ENCODE measurements at places on chromosomes 11 and 22. TPM values are rescaled to one million over a fixed set of nuclear protein-coding genes. Genes with fewer than 3 reads are reported as not detected.
A peak's percentile ranks its signal among the peaks of the same experiment; 100 is the strongest.

DNA sequence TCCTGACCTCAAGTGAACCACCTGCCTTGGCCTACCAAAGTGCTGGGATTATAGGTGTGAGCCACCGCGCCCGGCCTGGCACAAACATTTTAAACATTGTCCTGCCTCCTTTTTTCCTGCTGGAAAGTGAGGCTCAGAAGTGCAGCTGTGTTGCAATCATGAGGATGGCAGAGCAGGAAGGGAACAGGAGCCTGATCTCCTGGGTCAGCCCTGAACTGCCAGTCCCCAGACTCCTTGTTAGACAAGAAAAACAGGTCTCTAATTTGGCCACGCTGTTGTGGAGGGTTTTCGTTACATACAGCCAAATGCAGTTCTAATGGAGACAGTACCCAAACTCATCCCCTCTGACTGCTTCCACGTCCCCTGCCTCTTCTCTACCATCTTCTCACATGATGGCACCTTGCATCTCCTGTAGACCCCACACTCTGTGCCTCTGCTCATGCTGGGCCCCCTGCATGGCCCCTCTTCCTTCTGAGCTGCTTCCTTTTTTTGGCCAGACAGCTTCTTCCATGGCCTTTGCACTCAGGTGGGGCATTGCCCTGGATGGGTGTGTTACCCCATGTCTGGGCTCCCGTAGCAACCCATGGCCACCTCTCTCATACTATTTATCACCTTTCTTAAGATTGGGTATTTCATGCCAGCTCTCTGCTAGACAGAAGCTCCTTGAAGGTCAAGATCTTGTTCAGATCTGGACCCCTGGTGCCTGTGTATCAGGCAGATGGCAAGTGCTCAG, 227.1 kb downstream of the CEP164 start:
- no peak overlapping the region for H3K27ac ChIP-seq
- peaks cover 19% of the 10 kb centered on the region for H3K27me3 ChIP-seq
- no peak for DNase-seq

MB gene
- not detected for total RNA-seq

DNA sequence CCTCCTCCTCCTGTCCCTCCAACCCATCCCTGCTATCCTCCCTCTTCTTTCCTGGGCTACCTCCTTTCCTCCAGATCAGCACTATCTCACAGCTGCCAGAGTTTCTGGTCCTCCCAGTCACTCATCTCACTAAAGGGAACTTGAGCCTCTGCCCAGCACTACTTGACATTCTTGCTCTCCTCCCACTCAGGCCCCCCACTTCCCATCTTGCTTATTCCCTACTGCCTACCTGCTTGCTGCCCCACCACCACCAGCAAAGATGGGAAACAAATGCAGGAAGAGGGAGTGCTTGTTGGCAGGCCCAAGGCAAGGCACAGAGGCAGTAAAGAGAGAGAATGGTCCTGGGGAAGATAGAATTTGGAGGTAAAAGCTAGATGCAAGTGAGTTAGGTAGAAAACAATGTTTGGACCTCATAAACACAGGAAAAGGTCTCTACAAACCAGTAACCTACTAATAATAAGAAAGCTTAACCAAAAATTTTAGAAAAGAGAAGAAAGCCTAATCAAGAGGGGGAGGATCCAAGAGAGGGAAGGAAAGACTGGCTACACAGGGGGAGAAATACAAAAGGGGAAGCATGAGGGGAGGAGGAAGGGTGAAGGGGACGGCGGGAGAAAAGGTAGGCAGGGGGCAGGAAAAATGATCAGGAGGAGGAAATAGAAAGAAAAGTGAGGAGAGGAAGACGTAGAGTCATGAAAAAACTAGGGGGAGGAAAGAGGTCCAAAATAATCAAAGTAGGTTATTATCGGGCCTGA, 63.6 kb downstream of the PAK1 start:
- H3K4me3 ChIP-seq: peak overlapping the region; percentile 97
- H3K4me1 ChIP-seq: peaks cover 43% of the 10 kb centered on the region
- no peak for DNase-seq
- peaks cover 22% of the 10 kb centered on the region for H3K36me3 ChIP-seq
- no peaks in the 10 kb centered on the region for H3K27me3 ChIP-seq

PLAAT5 gene
- not detected for total RNA-seq

DNA sequence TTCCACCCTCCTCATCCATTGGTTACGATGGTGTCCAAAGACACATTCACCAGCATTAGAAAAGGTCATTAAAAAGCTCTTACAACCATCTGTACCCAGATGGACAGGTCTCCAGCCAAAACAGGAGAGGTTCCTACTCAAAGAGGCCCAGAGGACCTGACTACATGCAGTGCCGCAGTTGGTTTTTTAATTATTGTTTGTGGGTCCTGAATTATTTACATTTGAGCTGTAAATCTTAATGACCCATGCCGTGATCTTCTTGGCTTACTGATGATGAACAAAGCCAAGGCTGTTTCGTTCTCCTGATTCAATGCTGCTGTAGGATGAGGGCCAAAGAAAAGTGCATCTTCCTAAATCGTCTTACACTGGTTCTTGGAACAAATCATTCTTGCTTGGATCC, 83.7 kb downstream of the CADM1 start:
- no peak for DNase-seq
- no peaks in the 10 kb centered on the region for H3K27me3 ChIP-seq
- H3K36me3 ChIP-seq: no peaks in the 10 kb centered on the region
- H3K4me3 ChIP-seq: no peak overlapping the region

DNA sequence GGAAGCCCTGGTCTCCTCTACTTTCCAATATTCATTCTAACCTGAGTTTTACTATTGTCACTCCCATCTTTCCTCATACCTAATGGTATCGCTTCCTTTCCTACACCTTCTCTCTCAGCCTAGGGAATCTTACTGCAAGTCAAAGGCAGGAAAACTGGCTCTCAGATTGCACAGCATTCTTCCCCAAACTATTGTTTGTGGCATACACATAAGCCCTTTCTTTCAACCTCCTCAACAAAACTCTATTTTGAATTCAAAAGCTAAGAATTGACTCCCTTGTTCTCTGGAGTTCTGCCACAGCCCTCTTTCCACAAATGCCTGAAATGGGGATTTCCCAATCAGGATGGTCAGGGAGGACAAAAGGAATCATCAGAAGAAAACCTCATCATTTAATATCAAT, 181.5 kb downstream of the FAM76B start:
- no peaks in the 10 kb centered on the region for H3K4me1 ChIP-seq
- no peaks in the 10 kb centered on the region for H3K36me3 ChIP-seq
- H3K27ac ChIP-seq: no peak overlapping the region
- no peak overlapping the region for H3K4me3 ChIP-seq
- no peaks in the 10 kb centered on the region for H3K27me3 ChIP-seq

DNA sequence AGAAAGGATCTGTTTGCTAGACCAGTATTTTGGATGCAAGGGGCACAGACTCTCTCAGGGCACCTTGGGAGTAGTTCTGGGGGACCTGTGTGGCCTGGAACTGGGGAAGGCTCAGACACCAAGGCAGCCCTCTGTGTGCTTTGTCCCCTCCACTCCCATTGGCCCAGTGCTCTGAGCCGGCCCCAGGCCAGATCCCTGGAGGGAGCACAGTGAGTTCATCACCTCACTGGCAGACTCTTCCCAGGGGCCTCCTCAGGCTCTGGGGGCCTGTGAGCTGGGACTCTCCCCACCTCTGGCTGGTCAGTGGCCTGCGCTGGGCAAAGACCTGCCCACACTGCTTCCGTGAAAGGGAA, 51.7 kb downstream of the CHRDL2 start:
- H3K4me1 ChIP-seq: no peaks in the 10 kb centered on the region
- no peak overlapping the region for H3K4me3 ChIP-seq
- no peaks in the 10 kb centered on the region for H3K36me3 ChIP-seq
- H3K27ac ChIP-seq: no peak overlapping the region
- H3K27me3 ChIP-seq: peaks cover 15% of the 10 kb centered on the region

LRRC4C gene
- not detected for total RNA-seq

GRCh38 chr22:37202716-37203115, 9.6 kb downstream of the SSTR3 start:
- H3K4me3 ChIP-seq: no peak overlapping the region
- peaks cover 21% of the 10 kb centered on the region for H3K4me1 ChIP-seq
- no peak for DNase-seq
- H3K27me3 ChIP-seq: no peaks in the 10 kb centered on the region
- H3K27ac ChIP-seq: no peak overlapping the region

GRCh38 chr11:22508665-22509064, 117.0 kb downstream of the FANCF start:
- H3K27ac ChIP-seq: no peak overlapping the region
- DNase-seq: no peak
- no peak overlapping the region for H3K4me3 ChIP-seq
- H3K4me1 ChIP-seq: no peaks in the 10 kb centered on the region
- H3K27me3 ChIP-seq: no peaks in the 10 kb centered on the region

NTM gene
- not detected for total RNA-seq

LSP1 gene
- 590 TPM for total RNA-seq

DNA sequence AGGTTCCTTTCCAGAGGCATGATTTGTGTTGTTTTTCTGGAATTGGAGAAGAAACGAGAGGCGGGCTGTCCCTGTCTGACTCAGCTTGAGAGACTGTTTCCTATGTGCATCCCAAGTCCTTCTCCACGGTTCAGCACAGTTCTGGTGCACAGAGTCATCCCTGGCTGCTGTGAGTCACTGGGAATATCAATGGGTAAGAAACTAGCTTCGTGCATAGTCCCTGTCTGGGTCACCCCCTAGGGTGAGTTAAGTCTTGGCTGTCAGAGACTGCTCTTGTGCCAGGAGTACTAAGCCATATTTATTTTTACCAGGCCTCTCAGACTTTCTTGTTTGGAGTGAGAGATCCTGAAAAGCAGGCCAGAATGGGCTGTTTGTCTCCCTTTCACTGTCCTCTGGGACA, 2.4 kb upstream of the LRP4 start:
- peaks cover 39% of the 10 kb centered on the region for H3K27me3 ChIP-seq
- H3K27ac ChIP-seq: no peak overlapping the region
- peaks cover 29% of the 10 kb centered on the region for H3K4me1 ChIP-seq
- H3K4me3 ChIP-seq: no peak overlapping the region

GPHA2 gene
- total RNA-seq: not detected

DNA sequence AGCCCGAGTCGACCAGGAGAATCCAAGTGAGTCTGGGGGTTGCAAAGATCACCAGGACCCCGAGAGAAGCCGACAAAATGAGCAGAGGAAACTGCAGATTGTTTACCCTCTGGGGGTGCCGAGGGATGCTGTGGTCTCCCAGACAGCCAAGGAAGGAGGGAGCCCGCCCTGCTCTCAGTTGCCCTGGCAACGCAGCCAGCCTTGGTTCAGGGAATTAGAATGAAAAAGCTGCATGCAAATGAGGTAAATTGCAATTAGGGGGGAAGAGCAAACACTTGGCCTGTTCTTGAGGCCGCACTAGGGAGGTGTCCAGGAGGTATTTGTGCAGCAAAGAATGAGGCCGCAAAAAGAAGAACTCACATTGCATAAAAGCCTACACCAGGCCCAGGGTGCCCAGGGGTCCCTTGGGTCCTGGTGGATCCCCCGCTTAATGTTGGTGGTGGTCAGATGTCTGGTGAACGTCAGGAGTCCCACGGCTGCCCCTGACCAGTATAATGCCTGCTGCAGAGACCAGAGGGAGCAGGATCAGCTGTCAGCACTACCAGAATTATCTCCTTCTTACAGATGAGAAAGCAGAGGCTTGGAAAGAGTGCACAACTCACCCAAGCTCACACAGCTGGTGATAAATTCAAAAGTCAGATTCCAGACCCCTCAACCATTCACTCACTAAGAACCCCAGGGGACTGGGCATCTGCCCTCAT, 40.3 kb upstream of the ATXN10 start:
- no peak overlapping the region for H3K27ac ChIP-seq
- no peak for DNase-seq
- H3K36me3 ChIP-seq: no peaks in the 10 kb centered on the region
- peaks cover 13% of the 10 kb centered on the region for H3K4me1 ChIP-seq
- H3K4me3 ChIP-seq: no peak overlapping the region

DNA sequence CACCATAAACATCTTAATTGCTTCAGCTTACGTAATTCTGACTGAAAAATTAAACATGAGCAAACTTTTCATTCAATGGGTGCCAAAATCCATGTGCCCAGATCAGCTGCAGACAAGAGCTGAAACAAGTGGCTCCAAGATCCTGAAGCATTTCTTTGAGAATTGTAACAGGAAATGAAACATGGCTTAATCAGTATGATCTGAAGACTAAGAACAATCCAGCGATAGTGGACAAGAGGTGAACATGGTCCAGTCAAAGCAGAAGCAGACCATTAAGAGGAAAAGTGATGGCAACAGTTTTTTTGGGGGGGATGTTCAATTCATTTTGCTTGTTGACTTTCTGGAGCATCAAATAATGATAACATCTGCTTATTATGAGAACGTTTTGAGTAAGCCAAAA, 1964.5 kb upstream of the RAG2 start:
- no peaks in the 10 kb centered on the region for H3K36me3 ChIP-seq
- no peaks in the 10 kb centered on the region for H3K4me1 ChIP-seq
- H3K27me3 ChIP-seq: no peaks in the 10 kb centered on the region
- no peak for DNase-seq
- H3K27ac ChIP-seq: no peak overlapping the region

DNA sequence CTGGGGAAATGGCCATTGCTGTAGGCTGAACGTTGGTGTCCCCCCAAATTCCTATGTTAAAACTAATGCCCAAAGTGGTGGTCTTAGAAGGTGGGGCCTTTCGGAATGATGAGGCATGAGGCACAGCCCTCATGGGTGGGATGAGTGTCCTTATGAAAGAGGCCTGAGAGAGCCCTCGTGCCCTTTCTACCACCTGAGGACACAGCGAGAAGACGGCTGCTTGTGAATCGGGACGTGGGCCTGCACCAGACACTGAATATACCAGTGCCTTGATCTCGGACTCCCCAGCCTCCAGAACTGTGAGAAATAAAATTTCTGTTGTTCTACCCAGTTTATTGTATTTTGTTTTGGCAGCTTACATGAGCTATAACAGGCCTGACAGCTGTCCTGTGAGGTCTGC, 162.9 kb upstream of the B3GAT1 start:
- H3K27me3 ChIP-seq: peaks cover 21% of the 10 kb centered on the region
- no peaks in the 10 kb centered on the region for H3K4me1 ChIP-seq
- DNase-seq: no peak
- H3K27ac ChIP-seq: no peak overlapping the region

CCDC81 gene
- total RNA-seq: 0.45 TPM

PHETA2 gene
- 3.6 TPM for total RNA-seq

GRCh38 chr11:74896311-74896710, 52.6 kb downstream of the XRRA1 start:
- DNase-seq: no peak
- H3K27ac ChIP-seq: no peak overlapping the region
- H3K36me3 ChIP-seq: peaks cover 31% of the 10 kb centered on the region
- H3K27me3 ChIP-seq: no peaks in the 10 kb centered on the region
- H3K4me3 ChIP-seq: no peak overlapping the region
- no peaks in the 10 kb centered on the region for H3K4me1 ChIP-seq

DNA sequence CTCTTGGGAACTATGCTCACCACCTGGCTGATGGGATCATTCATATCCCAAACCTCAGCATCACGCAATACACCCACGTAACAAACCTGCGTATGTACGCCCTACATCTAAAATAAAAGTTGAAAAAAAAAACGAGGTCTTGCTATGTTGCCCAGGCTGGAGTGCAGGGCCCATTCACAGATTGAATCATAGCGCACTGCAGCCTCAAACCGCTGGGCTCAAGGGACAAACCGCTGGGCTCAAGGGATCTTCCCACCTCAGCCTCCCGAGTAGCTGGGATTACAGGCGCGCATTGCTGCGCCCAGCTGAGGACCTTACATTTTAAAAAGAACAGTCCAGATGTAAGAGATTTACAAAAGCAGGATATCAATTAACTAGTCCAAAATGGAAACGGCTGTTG, 41.9 kb upstream of the EMID1 start:
- no peak overlapping the region for H3K4me3 ChIP-seq
- H3K27me3 ChIP-seq: peaks cover 21% of the 10 kb centered on the region
- peaks cover 3% of the 10 kb centered on the region for H3K36me3 ChIP-seq
- no peak overlapping the region for H3K27ac ChIP-seq
- peaks cover 30% of the 10 kb centered on the region for H3K4me1 ChIP-seq

OR6M1 gene
- not detected for total RNA-seq

LRRC74B gene
- total RNA-seq: not detected

- no peaks in the 10 kb centered on the region for H3K27me3 ChIP-seq
- DNase-seq: no peak
- H3K4me3 ChIP-seq: no peak overlapping the region
- no peak overlapping the region for H3K27ac ChIP-seq
Measured at GRCh38 chr11:83847467-83848034, 561.4 kb upstream of the CCDC90B start.

Data from activated CD4-positive, alpha-beta memory T cell treated with anti-CD3 and anti-CD28 coated beads, Interleukin-2, amount 10 ng/mL, durations not matched to agents 7 days and 5 days (primary cell).